ENCODE measurements at places on chromosomes 12 and 14. TPM values are rescaled to one million over a fixed set of nuclear protein-coding genes. Genes with fewer than 3 reads are reported as not detected.

GRCh38 chr12:92558806-92559205, 144.0 kb upstream of the PLEKHG7 start:
- H3K27ac ChIP-seq: peak overlapping the region; percentile 62
- H3K36me3 ChIP-seq: peaks cover 18% of the 10 kb centered on the region
- peak overlapping the region; percentile 25 for H3K4me3 ChIP-seq
- no peak for DNase-seq

DNA sequence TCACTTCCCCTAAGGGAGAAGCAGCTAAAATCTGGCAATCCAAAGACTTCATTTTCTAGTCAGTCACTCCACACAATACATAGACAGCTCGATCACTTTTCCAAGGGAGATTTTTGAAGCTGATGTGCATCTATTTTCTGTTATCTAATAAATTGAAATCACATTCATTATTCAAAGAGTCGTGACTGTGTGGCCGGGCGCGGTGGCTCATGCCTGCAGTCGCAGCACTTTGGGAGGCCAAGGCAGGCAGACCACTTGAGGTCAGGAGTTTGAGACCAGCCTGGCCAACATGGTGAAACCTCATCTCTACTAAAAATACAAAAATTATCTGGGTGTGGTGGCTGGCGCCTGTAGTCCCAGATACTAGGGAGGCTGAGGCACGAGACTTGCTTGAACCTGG, 27.1 kb upstream of the PTGR2 start:
- no peak overlapping the region for H3K27ac ChIP-seq
- no peaks in the 10 kb centered on the region for H3K27me3 ChIP-seq
- DNase-seq: no peak
- H3K4me3 ChIP-seq: no peak overlapping the region
- peaks cover 11% of the 10 kb centered on the region for H3K4me1 ChIP-seq

The C14orf119 gene
- total RNA-seq: 49.2 TPM

DNA sequence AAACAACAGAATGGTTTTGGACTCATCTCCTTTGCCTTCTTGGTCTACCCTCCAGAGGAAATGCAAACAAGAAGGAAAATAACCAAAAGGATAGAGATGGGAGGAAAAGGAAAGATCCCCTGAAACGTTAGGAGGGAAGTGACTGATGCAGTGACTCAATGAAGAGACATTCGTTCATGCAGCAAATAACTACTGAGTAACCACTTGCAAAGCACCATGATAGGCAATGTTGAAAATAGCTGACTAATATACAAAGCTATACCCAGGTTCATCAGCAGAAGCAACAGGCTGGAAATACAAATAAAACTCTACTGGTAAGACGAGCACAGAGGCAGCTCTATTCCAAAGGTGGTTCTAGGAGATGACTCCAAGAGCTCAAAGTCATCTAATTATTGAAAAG, 41.8 kb downstream of the R3HDM2 start:
- no peak overlapping the region for H3K4me3 ChIP-seq
- H3K4me1 ChIP-seq: peaks cover 5% of the 10 kb centered on the region
- H3K27ac ChIP-seq: no peak overlapping the region
- peaks cover 24% of the 10 kb centered on the region for H3K36me3 ChIP-seq

GRCh38 chr12:19304149-19304750, 135.0 kb upstream of the AEBP2 start:
- no peaks in the 10 kb centered on the region for H3K36me3 ChIP-seq
- DNase-seq: no peak
- no peak overlapping the region for H3K27ac ChIP-seq
- H3K4me3 ChIP-seq: no peak overlapping the region

The KLRC4 gene
- 2.9 TPM for total RNA-seq

GRCh38 chr12:18284386-18284785, 23.1 kb downstream of the PIK3C2G start:
- H3K4me1 ChIP-seq: no peaks in the 10 kb centered on the region
- no peak overlapping the region for H3K4me3 ChIP-seq
- H3K36me3 ChIP-seq: no peaks in the 10 kb centered on the region
- no peaks in the 10 kb centered on the region for H3K27me3 ChIP-seq
- DNase-seq: no peak
- H3K27ac ChIP-seq: no peak overlapping the region

- no peaks in the 10 kb centered on the region for H3K36me3 ChIP-seq
- H3K27me3 ChIP-seq: peaks cover 5% of the 10 kb centered on the region
- H3K4me3 ChIP-seq: no peak overlapping the region
- H3K4me1 ChIP-seq: no peaks in the 10 kb centered on the region
- no peak for DNase-seq
Observed at GRCh38 chr14:58699681-58700205, 62.0 kb downstream of the DACT1 start.

GRCh38 chr12:116708826-116709756, 28.8 kb downstream of the SPRING1 start:
- peaks cover 9% of the 10 kb centered on the region for H3K4me1 ChIP-seq
- H3K36me3 ChIP-seq: no peaks in the 10 kb centered on the region
- H3K4me3 ChIP-seq: peak overlapping the region; percentile 40
- H3K27me3 ChIP-seq: peaks cover 3% of the 10 kb centered on the region
- H3K27ac ChIP-seq: no peak overlapping the region
- DNase-seq: peak; percentile 65

DNA sequence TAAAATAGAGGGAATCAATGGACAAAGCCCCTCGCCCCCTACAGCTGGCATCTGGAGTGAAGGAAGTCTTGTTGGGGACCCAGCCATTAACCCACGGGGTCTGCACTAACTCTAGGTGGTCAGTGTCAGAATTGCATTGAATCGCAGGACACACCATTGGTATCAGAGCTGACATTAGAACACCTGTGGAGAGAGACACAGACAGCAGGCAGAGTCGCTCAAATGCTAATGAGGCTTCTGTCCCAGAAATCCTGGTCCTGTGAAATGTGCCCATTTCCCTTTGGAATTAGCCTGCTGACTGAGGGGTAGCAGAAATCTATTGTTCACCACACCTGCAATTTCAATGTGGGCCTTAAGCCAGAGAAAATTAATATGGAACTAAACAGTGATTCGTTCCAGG, 33.0 kb downstream of the TMEM132D start:
- no peak overlapping the region for H3K4me3 ChIP-seq
- DNase-seq: no peak
- H3K27ac ChIP-seq: no peak overlapping the region
- H3K27me3 ChIP-seq: peaks cover 3% of the 10 kb centered on the region

GRCh38 chr14:76997257-76997970, 31.1 kb downstream of the IRF2BPL start:
- H3K4me3 ChIP-seq: no peak overlapping the region
- no peak overlapping the region for H3K27ac ChIP-seq
- H3K27me3 ChIP-seq: peaks cover 4% of the 10 kb centered on the region
- DNase-seq: no peak
- H3K4me1 ChIP-seq: peaks cover 25% of the 10 kb centered on the region

DNA sequence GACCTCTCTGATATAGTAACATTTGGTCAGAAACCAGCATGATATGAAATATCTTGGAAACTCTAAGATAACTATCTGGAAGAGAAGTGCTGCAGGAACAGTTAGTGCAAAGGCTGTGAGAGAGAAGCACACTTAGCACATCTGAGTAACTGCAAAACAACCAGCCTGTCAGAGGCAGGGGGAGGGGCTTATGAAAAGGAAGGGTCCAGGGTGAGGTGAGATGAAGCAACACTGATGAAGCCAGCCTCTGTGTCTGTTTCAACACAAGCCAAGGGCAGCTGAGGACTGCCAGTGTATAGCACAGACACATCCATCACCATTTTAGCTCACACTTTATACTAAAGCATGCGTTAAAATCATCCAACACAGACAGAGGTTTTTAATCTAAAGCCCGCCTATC, 37.4 kb upstream of the OVCH1 start:
- no peak overlapping the region for H3K4me3 ChIP-seq
- H3K27ac ChIP-seq: no peak overlapping the region
- no peaks in the 10 kb centered on the region for H3K36me3 ChIP-seq

- H3K4me3 ChIP-seq: peak within 1 kb of the TSS; percentile 62
- peaks cover 22% of the 10 kb centered on the region for H3K4me1 ChIP-seq
- peaks cover 76% of the 10 kb centered on the region for H3K27me3 ChIP-seq
- DNase-seq: no peak
- H3K36me3 ChIP-seq: no peaks in the 10 kb centered on the region
- no peak within 1 kb of the TSS for H3K27ac ChIP-seq
Observed at GRCh38 chr12:102957339-102958050, at the start of gene ASCL1. Gene ASCL1, plus strand, starts transcription at chr12:102957674. Its CDS starts 571 bp downstream, at chr12:102958245.

DNA sequence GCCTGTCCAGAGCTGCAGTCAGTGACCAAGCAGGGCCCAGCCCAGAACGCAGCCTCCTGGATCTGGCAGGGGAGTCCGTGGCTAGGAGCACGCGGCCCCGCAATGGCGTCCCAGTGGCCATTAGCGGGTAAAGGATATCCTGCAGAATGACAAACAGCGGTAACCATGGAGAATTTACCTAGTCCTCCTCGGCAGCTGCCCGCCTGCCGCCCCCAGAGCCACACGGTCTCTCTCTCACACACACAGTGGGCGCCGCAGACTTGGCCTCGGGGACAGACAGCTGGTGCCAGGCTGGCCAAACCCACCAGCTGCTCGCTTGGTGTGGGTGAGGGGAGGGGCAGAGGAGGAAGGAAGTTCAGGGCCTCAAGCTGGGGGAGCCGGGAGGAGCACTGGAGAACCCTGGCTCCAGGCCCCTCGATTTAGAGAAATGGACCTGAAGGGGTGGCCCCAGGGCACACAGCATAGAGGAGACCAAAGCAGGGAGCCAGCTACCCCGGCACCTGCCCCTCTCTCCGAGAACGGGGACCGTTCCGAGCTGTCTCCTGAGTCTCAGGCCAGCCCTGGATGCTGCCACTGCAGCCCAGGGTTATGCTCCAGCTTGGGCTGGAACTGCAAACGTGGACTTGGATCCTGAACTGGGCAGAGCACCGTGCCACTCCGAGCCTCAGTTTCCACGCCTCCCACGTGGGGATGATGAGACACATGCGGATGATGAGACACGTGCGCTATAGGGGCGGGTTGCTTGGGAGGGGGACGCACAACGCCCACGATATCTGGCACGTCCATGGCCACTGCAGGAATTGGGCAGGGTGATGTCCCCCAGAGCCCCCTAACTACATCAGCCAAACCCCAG, 3.4 kb downstream of the CDK2AP1 start:
- DNase-seq: no peak
- no peak overlapping the region for H3K27ac ChIP-seq
- no peaks in the 10 kb centered on the region for H3K27me3 ChIP-seq
- H3K4me3 ChIP-seq: peak overlapping the region; percentile 91

GRCh38 chr12:46895726-46896125, 69.9 kb upstream of the SLC38A4 start:
- H3K27ac ChIP-seq: no peak overlapping the region
- peaks cover 3% of the 10 kb centered on the region for H3K27me3 ChIP-seq
- H3K36me3 ChIP-seq: peaks cover 4% of the 10 kb centered on the region

GRCh38 chr14:73776194-73776537, 62.0 kb upstream of the PNMA1 start:
- H3K4me1 ChIP-seq: peaks cover 74% of the 10 kb centered on the region
- H3K27me3 ChIP-seq: no peaks in the 10 kb centered on the region
- H3K4me3 ChIP-seq: no peak overlapping the region
- DNase-seq: no peak
- peak overlapping the region; percentile 35 for H3K27ac ChIP-seq

The P2RX7 gene
- total RNA-seq: 4.7 TPM

- no peaks in the 10 kb centered on the region for H3K36me3 ChIP-seq
- no peak for DNase-seq
- no peaks in the 10 kb centered on the region for H3K27me3 ChIP-seq
- no peak overlapping the region for H3K4me3 ChIP-seq
- H3K4me1 ChIP-seq: peaks cover 3% of the 10 kb centered on the region
Observed at GRCh38 chr12:28700161-28700560, 448.9 kb upstream of the FAR2 start.

- peaks cover 5% of the 10 kb centered on the region for H3K4me1 ChIP-seq
- H3K27ac ChIP-seq: no peak overlapping the region
- no peak for DNase-seq
- no peak overlapping the region for H3K4me3 ChIP-seq
- H3K36me3 ChIP-seq: no peaks in the 10 kb centered on the region
Observed at GRCh38 chr12:47909839-47910465, 5.2 kb upstream of the VDR start.

GRCh38 chr12:91353266-91353665, 170.6 kb upstream of the DCN start:
- no peaks in the 10 kb centered on the region for H3K4me1 ChIP-seq
- DNase-seq: no peak
- H3K36me3 ChIP-seq: no peaks in the 10 kb centered on the region

GRCh38 chr12:5587711-5588121, 155.8 kb downstream of the NTF3 start:
- DNase-seq: no peak
- H3K4me1 ChIP-seq: no peaks in the 10 kb centered on the region
- H3K27ac ChIP-seq: no peak overlapping the region
- no peaks in the 10 kb centered on the region for H3K36me3 ChIP-seq
- H3K27me3 ChIP-seq: peaks cover 1% of the 10 kb centered on the region
- no peak overlapping the region for H3K4me3 ChIP-seq

DNA sequence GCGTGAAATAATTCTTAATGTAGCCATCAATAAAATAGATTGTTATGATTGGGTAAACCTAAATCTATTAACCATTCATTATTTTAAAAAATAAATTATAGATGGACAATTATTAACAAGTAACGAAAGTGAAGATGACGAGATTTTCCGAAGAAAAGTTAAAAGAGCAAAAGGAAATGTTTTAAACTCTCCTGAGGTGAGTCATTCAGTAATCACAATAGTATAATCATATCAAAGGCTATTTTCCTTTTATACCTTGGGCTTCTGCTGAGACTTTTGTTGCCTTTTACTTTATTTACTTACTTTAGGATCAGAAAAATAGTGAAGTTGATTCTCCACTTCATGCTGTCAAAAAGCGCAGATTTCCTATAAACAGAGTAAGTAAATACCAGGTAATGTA, 45.6 kb downstream of the FANCM start:
- no peak for DNase-seq
- H3K4me1 ChIP-seq: no peaks in the 10 kb centered on the region
- H3K27me3 ChIP-seq: no peaks in the 10 kb centered on the region
- peaks cover 5% of the 10 kb centered on the region for H3K36me3 ChIP-seq

- DNase-seq: no peak
- H3K36me3 ChIP-seq: no peaks in the 10 kb centered on the region
- H3K4me3 ChIP-seq: no peak overlapping the region
- no peak overlapping the region for H3K27ac ChIP-seq
- no peaks in the 10 kb centered on the region for H3K4me1 ChIP-seq
Observed at GRCh38 chr12:32804301-32804700, 48.6 kb upstream of the YARS2 start.

GRCh38 chr12:109962398-109962797, 33.8 kb downstream of the GIT2 start:
- H3K36me3 ChIP-seq: peaks cover 38% of the 10 kb centered on the region
- no peaks in the 10 kb centered on the region for H3K27me3 ChIP-seq
- H3K4me1 ChIP-seq: peaks cover 3% of the 10 kb centered on the region
- H3K27ac ChIP-seq: no peak overlapping the region
- H3K4me3 ChIP-seq: no peak overlapping the region

DNA sequence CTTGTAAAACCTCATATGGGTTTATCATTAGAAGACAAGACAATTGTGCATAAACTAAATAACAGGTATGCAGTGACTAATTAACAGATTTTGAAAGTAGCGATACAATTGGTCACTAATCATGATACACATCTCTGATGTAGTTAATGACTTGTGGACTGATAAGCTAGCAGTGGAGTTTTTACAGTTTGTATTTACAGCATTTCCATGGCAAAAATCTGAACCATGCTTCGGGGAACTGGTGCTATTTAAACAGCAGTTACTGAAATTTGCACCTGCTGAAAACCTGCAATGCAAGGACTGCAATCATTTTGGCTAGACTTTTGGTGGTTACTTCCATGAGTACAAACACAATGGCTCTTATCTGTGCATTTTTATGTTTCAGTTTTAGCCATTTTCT, 471.2 kb downstream of the RERGL start:
- no peak for DNase-seq
- H3K27ac ChIP-seq: no peak overlapping the region
- H3K27me3 ChIP-seq: no peaks in the 10 kb centered on the region
- no peaks in the 10 kb centered on the region for H3K4me1 ChIP-seq
- H3K4me3 ChIP-seq: no peak overlapping the region
- no peaks in the 10 kb centered on the region for H3K36me3 ChIP-seq
